Activated T-helper 1 cell treated with anti-CD3 and anti-CD28 coated beads, Interleukin-12 subunit alpha, Interleukin-12 subunit beta, Interleukin-2, Interleukin-4 antibody, amounts not matched to agents 30 ng/mL and 10 ng/mL and 1 ng/mL, durations not matched to agents 14 hours and 24 hours and 36 hours (primary cell): ENCODE measurements at places on chromosomes 2 and 18. TPM values are rescaled to one million over a fixed set of nuclear protein-coding genes. Genes with fewer than 3 reads are reported as not detected.

DNA sequence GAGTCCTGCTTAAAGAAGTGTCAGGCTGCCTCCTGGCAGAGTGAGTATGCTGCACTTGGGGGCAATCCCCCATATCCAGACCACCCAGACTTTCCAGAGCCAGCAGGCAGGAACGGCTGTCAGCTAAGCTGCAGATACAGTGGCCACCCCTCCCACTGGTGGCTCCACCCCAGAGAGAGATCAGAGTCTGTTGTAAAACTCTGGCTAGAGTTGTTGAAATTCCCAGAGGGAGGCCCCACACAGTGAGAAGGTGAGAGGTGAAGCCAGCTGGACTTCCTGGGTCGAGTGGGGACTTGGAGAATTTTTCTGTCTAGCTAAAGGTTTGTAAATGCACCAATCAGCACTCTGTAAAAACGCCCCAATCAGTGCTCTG, 533.8 kb upstream of the ACVR2A start:
- DNase-seq = no peak

GRCh38 chr2:240284503-240285259, 144.2 kb upstream of the OTOS start:
- DNase-seq = no peak

DNA sequence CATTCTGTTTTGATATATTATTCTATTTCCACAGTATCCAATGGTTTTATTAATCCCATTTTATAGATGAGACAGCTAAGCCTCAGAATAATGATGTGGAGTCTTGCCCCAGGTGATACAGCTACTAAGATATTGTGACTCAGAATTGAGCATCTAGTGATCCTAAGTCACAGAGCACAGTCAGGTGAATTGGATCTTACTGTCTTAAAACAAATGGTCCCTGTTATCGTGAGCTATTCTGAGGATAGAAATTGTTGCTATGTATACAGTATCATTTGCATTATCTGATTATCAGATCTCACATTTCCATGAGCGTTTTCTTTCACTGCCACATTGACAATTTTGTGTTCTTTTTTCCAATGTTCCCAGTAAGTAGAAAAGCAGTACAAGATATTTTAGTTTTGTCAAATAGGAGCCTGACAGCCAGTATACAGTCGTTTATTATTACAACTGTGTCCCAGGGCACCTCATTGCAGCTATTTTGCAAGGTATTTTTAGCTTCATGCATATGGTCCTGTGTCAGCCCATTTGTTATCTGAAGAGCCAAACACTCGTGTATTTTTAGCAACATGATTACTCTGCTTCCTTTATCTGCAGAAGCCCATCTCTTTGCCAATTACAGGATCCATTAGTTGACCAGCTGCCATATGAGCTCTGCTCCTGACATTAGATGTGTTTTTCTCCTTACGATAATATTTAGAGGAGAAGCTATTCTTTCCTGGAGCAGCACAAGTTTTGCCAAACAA, 25.1 kb upstream of the SGPP2 start:
- DNase-seq = no peak

GRCh38 chr18:38709122-38709521, 1143.5 kb upstream of the CELF4 start:
- no peak for DNase-seq

- no peak for DNase-seq
Observed at GRCh38 chr2:96089356-96090195, 26.8 kb downstream of the ADRA2B start.

DNA sequence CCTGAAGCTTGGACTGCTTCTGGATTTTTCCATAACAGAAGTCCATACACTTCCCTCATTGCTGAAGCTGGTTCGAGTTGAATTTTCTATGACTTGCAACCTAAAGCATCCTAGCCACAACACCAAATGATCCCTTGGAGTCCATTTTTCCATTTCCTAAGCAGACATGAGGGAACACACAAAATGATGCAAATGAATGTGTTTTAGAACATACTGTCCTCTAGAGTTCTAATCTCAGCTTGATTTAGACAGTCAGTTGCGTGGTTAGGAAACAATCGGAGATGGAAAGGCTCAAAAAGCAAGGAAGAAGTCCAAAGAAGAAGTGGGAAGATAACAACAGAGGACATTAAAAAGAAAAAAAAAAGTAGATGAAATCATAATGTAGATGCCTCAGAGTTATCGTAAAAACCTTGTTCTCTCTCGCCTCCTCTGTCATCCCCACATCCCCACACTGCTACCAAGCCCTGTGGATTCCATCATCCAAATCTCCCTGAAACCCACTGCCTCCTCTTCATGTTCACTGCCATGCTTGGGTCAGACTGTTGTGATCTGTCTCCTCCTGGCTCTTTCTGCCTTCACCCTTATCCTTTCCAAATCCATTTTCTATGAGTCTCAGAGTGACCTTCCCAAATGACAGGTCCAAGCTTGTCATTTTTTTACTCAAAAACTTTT, 58.4 kb downstream of the TMEM247 start:
- DNase-seq = no peak

DNA sequence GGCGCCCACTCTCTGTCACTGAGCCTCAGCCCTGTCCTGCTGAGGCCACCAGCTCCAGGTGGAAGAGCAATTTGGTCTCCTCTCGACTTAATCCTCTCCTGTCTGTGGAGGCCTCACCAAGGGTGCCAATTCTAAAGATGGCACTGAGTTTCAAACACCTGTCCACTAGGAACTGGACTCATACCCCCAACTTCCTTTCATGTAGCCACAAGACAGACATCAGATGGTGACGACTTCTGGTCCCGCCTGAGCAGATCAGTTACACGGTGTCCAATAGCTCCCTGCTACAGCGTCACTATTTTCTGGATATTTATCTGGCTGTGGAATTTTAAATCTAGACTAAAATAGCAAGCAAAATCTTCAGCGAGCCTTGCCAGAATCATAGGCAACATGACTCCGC, 24.5 kb upstream of the SP5 start:
- DNase-seq = no peak

- no peak for DNase-seq
Observed at GRCh38 chr2:12773586-12774394, 57.1 kb downstream of the TRIB2 start.

DNA sequence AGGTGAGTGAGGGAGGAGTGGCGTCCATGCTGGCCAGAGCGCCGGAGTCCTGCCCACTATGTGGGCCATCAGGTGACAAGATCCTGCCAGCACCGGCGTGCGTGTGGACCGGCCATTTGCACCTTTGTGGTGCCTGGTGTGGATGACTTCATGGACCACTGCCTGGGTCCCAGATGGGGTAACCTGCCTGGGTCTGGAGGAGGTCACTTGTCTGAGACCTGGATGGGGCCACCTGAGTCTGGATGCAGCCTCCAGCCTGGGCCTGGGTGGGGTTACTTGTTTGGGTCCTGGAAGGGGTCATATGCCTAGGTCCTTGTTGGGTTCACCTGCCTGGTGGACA, 299.6 kb downstream of the NDUFA10 start:
- DNase-seq = no peak

GRCh38 chr2:241033336-241033987, 35.0 kb downstream of the SNED1 start:
- no peak for DNase-seq

DNA sequence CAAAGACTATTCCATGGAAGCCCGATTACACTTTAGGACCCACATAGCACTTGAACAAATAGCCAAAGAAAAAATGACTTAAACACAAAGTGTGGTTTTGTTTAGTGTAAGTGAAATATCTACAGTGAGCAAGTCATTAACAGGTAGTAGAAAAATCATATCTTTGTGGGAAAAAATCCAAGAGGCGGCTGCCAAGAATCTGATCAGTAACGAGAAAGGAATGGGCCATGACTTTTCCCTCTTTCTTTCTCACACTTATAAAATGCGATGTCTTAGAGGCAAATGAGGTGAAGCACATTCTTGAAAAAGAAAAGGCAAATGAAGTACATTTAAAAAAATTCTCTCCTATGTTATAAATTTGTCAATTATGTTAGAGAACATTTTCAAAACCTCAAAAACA, 12.9 kb upstream of the GEMIN6 start:
- no peak for DNase-seq

DNA sequence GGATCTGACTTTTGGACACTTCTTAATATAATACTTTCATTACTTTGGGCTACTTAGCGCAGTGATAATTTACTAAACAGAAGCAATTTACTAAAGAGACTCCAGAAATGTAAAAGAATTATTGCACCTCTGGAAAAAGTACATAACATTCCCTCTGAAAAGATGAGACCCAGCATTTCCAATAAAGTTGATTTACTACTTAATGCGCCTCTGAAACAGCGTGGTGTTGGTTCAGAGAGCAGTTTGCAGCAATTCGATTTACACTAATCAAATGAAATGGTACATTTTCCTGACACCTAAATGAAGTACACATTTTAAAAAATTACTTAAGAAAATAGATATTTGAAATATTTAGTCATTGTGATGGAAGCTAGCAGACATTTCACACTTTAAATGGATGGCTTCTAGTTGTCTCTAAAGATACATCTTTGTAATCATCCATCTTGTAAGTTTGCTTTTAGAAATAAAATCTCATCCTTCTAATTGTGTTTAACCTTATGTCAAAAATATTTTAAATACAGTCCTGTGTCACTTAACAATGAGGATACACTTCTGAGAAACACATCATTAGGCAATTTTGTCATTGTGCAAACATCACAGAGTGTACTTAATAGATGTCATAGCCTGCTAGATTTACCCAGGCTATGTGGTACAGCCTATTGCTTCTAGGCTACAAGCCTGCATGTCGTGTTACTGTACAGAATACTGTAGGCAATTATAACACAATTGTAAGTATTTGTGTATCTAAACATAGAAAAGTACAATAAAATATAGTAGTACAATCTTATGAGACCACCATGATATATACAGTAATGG, 284.6 kb upstream of the UBE2E3 start:
- DNase-seq = no peak

- DNase-seq = no peak
Observed at GRCh38 chr2:217695033-217695520, 307.7 kb downstream of the TNS1 start.

DNA sequence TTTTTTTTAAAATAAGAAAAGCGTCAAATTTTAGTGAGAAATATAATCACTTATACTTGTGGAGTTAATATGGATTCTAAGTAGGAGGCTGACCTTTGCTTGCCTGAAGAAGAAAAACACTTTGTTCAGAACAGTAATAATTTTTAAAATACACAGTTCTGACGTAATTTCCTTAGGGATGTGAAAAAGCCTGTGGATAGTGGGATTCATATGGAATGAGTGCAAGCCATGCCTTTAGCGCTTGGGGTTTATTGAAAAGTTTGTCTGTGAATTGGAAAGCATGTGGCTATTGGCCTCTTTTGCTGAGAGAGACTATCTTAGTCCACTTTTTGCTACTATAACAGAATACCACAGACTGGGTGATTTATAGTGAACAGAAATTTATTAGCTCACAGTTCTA, 151.3 kb downstream of the CCDC85A start:
- no peak for DNase-seq

DNA sequence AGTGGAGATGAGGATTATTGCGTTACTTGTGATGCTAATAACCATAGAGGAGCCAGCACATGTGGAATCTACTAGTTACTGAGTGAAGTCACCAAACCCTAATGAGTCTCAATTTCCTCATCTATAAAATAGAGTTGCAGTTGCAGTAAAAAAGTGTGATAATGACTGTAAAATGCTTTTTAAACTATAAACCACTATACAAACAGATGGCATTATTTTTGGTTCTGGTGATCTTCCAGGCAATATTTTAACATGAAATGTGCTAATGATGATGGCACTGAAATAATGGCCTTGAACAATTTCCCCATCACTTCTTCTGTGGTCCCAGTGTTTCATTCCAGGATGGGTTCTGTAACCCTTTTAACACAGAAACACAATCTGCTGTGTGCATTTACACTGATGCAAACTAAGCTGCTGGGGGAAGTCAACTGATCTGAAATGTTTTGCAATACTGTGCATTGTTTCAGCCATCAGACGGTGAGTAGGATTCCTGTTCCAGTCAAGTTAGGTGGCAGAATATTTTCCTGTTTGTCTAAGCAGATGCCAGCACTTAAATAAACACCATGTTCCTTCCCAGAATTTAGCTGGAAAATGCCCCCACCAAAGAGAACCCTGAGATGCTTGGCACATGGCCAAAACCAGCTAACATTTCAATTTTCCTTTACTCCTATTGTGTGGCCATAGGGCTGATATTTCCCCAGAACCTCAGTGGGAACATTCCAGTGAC, 52.6 kb downstream of the TACR1 start:
- no peak for DNase-seq

DNA sequence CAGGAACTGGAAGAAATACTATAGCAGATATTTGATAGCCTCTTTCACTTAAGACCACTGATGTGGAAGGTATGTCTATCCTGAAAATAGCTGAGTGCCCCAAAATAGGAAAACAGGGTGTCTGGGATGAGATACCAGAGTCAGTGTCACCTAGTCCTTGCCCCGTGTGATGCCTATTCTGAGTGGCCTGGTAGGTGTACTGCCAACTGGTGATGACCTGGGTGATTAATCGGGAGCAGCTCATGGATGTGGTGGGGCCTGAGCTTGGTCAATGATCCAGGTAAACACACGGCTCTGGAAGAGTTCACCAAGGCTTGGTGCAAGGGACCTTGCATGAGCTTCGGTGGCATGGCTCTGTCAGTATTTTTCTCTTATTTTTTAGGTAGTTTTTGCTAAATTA, 95.2 kb downstream of the TANC1 start:
- no peak for DNase-seq

DNA sequence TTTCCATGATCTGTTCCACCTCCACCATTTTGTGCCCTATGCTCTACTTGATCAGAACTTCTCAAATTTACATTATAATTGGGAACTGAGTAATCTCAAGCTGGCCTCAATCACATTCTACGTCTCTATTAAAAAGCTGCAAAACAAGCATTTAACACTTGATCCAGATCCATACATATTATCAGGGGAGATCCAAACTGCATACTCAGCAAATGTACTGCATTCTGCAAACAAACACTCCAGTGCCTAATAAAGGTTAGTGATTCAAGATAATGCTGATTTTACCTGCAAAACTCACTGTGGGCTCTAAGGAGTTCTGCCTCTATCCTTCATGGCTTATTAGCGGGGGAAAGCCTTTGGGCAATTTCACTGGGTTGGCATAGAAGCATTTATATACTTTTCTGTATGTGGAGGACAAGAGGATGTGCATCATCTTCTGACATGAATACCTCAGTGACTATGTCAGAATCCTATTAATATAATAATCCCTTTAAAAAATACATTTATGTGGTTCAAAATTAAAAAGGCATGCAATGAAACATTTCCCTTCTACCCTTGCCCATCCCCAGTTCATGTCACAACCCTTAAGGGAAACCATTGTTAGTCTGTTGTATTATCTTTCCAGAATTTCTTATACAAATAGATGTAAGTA, 40.2 kb downstream of the GALNT14 start:
- no peak for DNase-seq

Gene FSIP2
- 0.23 TPM in 1 of 2 replicates, not detected in the other for total RNA-seq

Gene BCL11A
- total RNA-seq = not detected in 2 replicates

Gene DHX57
- total RNA-seq = 18.6 and 20.3 TPM in 2 replicates

Gene GLI2
- 0.32 and 0.62 TPM in 2 replicates for total RNA-seq

Gene GALR1
- total RNA-seq = not detected in 2 replicates

Gene UGT1A10
- not detected in 2 replicates for total RNA-seq

Gene CNDP1
- total RNA-seq = not detected in 2 replicates

Gene CHRNG
- total RNA-seq = not detected in 2 replicates

Gene CD207
- not detected in 2 replicates for total RNA-seq

Gene UGT1A5
- total RNA-seq = not detected in 2 replicates

Gene GPAT2
- 18.4 and 18.7 TPM in 2 replicates for total RNA-seq

Gene CXCR2
- not detected in 2 replicates for total RNA-seq

Gene EML6
- total RNA-seq = 0.37 and 0.44 TPM in 2 replicates
